NCI-H1048 (cell line): ENCODE measurements at places on chromosomes 5 and 9.

GRCh38 chr5:173998531-173998930 lies 9.6 kb downstream of the C5orf47 start:
- no peak for DNase-seq

DNA sequence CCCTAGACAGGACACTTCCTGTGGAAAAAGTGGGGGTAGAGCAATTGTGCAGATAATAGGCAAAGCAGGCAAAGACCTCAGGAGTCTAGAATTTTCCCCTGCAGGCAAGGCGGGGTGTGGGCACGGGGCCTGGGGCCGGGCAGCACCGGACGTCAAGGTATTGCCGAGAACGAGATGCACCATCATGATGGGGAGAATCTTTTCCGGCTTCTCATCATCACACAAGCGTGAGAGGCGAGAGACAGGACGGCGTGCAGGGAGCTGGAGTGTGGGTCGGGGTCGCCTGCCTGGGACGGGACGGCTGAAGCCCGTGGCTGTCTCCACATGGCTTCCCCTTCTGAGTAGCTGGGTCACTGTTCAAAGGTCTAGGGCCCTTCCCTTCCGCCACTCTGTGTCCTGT lies 44.5 kb downstream of the OLFM1 start:
- DNase-seq = no peak

- DNase-seq = no peak
Measured at GRCh38 chr9:90156318-90156717, 486.3 kb downstream of the DIRAS2 start.

- DNase-seq = no peak
Measured at GRCh38 chr5:174725991-174726601, 1.7 kb downstream of the MSX2 start.

- DNase-seq = no peak
Measured at GRCh38 chr5:39519566-39520231, 94.9 kb upstream of the DAB2 start.

DNA sequence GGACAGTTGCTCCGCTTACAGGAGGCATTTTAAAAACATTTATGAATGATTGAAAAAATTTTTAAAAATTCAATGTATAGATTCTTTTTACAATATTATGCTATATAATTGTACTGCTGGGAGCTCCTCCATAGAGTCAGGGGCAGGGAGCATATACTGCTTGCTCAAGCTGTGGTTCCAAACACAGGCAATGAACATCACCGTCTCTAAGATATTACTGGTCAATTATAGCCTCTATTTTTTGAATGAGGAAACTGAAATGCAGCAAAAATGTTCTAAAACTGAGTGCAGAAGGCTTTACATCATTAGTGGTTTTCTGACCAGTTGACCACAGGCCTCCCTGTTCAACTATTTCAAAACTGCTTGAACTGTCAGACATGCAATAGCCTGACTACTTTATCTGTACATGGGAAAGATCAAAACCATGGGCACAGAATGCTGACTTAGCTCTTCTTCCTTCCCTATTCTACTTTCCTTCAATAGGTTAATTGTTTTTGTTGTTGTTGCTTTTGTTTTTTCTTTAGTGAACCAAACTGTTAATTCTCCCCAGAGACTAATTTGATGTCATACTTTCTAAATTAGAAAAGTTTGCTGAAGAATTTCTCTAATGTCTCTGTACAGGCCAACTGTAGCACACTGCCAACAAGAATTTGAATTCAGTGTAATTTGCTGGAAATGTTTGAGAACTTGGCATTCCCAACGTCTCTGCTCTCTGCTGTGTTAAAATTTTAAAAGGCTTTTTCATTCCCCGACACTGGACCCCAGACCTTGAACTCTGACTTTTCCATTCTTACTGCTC lies 107.6 kb upstream of the MPDZ start:
- no peak for DNase-seq

DNA sequence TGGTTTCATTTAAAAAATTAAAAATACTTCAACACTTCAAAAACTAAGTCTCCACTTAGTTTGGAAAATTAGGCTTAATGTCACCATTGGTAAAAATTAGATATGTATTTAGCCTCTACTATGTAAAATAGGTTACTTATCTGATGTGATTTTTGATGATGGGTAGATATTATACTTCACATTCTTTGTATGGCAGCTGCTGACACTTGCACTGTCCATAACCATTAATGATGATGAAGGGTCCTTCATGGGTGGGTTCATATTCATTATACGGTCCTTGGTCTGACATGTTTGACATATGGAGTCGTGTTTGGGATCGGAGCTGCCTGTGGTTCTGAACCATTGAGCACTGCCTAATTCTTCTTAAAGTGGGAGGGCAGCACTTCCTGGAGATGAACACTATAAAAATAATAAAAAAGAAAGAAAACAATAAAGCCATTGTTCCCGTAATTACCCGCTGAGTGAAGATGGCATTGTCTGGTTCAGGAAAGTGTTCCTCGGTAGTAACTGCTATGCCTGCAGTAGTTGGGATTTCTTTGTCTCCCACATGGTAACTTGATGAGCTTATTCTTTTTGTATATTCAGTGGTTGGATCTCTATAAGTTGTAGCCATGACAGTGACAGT lies 2.2 kb downstream of the LRRTM2 start:
- no peak for DNase-seq

DNA sequence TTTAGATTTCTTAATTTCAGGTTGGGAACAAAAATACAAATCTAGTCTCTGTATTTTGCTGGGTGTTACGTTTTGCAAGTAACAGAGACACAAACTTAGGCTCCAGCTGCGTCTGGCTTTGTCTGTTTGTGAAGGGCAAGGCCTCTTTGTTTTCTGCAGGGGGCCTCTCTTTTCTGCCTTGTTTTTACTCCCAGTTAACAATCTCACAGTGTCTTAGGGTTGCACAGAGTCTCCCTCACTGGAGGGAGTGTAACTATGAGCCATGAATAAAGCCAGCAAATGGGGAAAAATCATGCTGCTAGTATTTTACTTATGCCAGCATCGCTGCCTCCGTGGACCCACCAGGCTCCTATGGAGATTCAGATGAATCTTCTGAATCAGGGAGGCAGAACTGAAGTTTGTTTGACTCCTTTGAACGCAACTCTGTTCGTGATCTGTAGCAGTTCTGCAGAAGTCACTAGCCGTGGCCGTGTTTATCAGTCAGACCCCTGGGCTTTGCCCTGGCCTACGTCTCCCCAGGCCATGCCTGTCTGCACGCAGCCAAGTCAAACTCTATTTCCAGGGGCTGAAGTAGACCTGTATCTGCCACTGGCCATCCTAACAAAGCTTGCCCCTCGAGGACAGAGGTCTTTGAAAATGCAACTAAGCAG lies 77.2 kb downstream of the ATP10B start:
- DNase-seq = no peak

DNA sequence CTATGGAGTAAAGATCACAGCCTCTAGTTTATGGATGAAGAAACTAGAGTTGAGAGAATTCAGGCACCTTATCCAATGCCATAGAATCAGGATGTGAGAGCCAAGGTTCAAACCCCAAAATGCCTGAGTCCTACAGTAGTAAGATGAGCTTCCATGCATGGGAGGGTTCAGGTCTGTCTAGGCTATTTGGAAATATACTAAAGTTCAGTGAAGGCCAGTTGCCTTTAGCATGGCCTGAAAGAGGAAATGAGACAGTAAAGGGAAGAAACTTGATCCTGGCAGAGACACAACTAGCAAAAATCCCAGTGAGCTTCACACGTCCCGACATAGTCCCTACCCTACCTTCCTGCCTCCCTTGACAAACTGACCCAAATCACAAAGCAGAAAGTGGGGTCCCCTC lies 317.0 kb downstream of the RASEF start:
- no peak for DNase-seq

DNA sequence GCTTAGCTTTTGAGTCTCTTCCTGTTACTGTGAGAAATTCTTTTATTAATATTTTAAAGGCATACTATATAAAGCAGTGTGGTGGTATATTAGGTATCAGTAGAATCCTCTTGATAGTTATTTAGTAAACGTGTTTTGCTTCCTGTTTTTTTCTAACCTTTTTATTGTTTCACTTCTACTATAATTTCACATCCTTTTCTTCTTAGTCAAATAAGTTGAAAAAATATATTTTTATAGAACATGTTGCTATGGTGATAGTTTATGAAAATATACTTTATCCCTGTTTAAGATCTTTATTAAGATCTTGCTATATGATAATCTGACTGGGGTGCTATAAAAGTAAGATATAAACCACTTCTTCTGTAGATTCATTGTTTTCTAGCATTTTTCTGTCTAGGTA lies 2.1 kb downstream of the POLK start:
- DNase-seq = no peak

DNA sequence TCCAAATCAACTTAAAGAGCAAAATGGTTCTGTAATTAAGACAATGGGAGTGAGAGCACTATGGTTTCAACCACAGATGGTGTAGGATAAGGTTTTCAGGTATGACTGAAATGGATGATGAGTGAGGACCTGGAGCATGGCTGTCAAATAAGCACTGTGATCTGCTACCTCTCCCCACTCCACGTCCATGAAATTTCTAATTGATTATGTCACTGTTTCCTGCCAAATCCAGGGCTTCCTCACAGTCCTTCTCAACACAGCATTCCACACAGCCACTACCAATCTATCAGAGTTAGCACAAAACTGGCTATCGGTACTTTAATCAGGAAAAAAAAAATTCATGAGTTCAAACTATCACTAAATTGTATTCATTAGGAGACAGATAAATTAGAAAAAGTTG lies 420.4 kb upstream of the WWC1 start:
- no peak for DNase-seq

GRCh38 chr5:75574791-75575190 lies 36.5 kb upstream of the ANKDD1B start:
- no peak for DNase-seq

DNA sequence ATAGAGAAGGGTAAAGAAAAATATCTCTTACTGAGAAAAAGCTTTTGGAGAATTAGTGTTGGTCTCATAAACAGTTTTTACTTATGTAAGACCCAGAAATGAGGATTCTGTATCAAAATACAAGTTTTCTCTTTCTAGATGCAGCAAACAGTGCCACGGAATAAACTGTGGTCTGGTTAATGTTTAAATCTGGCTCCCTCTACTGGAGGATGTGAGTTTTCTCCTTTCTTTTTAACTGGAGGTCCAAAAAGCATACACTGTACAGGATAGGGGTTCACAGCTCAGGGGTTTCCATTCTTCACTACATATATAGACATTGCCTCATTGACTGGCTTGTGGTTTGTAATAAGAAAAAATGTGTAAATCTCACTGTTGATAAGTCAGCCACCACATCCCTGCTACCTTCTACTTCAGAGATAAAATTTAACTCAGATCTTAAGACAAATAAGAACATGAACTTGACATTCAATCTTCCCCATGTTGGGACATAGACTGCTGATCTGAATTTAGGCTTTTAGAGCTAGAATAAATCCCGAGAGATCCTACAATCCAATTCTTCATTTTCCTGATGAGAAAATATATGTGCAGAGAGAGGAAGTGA lies 98.9 kb downstream of the CFAP95 start:
- peak; percentile 34 for DNase-seq

DNA sequence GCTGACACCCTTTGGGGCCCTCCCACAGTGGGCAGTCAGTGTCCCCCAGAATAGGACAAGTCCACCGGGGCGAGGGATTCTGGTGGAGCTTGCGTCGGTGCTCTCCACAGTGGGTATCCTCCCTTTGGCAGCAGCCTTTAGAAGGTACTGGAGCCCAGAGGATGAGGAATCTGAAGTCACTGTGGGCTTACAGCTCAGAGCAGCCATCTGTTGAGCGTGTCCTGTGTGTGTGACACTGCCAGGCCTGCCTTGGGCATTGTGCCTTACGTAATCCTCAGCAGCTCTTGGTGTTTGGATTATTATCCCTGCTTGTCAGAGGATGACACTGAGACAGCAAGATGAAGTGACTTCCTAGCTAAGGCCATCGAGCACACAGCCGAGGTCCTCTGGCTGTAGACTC lies 12.6 kb downstream of the URM1 start:
- no peak for DNase-seq

DNA sequence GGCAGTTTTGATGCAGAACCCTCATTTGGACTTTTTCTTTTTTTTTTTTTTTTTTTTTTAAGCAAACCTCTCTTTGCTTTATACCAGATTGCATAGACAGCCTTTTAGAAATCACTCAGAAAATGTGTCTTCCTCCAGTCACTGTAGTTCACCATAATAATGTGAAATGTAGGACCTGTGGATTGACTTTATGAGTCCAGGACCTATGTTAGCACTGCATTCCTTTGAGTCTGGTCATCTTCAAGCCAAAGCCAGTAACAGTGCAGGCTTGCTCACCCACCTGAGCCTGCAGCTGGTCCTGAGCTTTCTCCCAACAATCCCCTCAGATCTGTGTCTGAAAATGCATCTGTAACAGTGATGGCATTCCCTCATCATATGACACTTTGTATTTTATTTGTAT lies 110.7 kb upstream of the NFIL3 start:
- no peak for DNase-seq

GRCh38 chr5:179550511-179551342 lies at the start of gene RUFY1:
Gene RUFY1 (plus strand): TSS chr5:179550554. CDS start chr5:179550570, 16 bp downstream.
- DNase-seq = peak; percentile 57

DNA sequence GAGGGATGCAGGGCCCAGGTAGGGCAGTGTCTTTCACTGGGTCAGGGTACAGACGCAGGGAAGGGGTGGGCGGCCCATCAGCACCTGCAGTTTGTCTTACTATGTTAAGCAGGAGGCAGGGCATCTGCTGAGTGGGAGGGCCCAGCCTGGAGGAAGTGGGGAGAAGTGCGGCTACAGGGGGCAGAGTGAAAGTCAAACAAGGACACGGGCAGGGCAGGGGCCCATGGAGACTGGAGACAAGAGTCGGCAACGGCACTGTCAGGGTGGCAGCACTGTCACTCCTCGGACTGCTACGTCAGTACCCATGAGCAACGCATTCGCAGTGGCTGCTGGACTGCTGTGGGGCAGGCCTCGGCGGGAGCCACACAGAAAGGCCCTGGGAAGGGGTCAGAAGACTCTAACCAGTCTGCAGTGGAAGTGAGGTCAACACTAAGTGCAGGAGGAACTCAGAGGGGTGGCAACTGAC lies 19.7 kb downstream of the CAMSAP1 start:
- no peak for DNase-seq

DNA sequence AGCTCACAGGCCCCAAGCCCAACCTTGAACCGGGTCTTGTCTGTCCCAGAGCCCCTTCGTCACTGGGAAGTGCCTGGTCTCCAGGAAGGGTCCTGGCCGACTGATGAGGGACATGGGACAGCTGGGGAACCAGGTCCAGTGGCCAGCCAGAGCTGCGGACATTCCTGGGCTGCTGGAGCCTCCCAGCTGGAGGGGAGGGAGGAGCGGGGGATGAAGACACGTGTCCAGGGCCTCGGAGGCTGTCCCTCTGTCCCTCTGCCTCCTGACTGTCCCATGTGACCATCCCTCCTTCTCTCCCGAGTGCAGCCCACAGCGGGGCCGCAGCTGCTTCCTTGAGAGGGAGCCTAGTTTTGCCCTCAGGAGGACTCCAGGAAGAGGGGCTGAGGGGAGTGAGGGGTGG lies 41.7 kb upstream of the UBAC1 start:
- no peak for DNase-seq

- no peak for DNase-seq
Measured at GRCh38 chr9:70609542-70610286, 195.3 kb upstream of the KLF9 start.
